Panc1 (cell line): ENCODE measurements at places on chromosomes 3 and 15.

GRCh38 chr3:117589454-117589853 lies 879.9 kb downstream of the TUSC7 start:
- no peak for DNase-seq

GRCh38 chr3:196365736-196366135 lies 27.5 kb upstream of the TM4SF19 start:
- DNase-seq: no peak

- no peak for DNase-seq
These were observed at the start of gene FBN1 for GRCh38 chr15:48645558-48646330. TSS of gene FBN1 (minus strand) at chr15:48645709. CDS start at chr15:48644769, 940 bp downstream.

DNA sequence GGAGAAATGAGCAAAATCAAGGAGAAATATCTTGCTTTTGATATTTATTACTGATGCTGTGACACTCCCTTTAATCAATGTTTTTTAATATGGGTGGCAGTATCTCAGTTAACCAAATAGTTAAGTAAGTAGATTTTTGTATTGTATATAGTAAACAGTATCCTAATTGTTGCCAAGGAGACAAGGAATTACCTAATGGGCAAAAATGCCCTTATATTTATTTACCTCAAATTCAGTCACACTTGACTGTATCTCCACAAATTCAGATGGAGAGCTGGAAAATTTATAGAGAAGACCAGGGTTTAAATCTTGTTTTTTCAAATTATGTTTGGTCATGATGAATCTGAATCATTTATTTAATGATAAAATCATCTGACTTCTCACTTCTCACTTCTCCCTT lies 3.6 kb upstream of the CHD2 start:
- no peak for DNase-seq

DNA sequence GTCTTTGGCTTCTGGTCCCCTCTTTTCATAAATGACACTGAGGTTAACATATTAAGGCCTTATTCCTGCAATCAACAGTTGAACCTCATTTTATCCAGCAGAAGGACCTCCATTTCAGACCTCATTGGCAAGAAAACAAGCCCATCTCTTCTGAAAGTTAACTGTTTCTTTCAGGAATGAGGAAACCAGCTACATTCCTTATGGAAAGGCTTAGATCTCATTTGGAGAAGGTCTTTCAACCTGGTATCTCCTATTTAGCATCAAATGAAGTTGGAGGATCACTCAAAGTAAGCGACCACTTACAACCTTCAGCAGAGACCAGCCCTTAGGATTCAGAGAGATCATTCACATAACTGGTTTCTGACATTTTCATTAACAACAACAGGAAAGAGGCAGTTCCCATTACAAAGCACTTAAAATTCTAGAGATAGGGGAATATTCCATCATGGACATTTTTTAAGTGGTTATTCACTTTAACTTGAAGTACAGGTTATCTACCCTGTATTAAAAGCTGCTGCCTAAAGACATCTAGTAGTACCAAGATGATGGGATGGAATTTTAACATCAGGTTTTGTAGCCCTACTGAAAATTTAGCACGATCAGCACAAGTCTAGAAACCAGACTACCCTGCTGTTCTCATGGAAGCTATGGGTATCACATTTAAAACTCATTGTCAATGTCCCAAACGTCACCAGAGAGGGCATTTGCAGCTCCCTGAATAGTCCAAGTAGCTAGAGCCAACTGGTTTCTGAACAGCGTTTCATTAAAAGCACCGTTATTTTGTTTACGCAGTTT lies 30.4 kb downstream of the TFRC start:
- DNase-seq: no peak

DNA sequence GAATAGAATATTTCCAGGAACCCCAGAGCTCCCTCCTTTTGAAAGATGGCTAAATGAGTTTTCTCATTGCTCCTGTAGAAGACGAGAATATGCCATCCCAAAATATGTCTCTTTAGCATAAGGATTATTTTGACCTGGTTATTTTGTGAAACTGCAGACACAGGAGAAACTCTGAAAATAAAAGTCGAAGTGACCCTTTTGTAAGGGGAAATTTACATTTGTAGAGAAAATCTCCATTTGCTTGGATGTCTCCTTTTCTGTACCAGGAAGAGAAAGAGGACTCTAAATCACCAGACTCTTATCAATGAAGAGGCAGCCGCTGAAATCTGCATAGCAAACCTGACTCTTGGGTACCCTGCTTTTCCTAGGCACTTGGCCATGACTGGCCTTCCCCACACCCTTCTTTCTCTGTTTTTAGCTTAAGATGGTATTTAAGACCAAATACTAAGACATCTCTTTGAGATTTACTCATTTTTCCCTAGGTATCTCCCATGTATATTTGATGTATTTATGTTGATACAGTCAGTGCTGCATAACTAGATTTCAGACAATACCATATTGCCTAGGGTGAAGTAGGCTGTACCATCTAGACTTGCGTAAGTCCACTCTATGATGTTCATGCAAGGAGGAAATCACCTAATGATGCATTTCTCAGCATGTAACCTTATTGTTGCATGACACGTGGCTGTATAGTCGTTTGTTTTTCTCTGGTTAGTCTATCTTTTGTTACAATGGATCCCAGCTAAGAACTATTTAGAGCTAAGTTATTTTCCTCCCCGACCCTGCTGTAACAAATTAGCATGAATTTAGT lies 98.2 kb upstream of the UBE3A start:
- DNase-seq: no peak

GRCh38 chr3:52865994-52866393 lies 31.2 kb upstream of the MUSTN1 start:
- no peak for DNase-seq

DNA sequence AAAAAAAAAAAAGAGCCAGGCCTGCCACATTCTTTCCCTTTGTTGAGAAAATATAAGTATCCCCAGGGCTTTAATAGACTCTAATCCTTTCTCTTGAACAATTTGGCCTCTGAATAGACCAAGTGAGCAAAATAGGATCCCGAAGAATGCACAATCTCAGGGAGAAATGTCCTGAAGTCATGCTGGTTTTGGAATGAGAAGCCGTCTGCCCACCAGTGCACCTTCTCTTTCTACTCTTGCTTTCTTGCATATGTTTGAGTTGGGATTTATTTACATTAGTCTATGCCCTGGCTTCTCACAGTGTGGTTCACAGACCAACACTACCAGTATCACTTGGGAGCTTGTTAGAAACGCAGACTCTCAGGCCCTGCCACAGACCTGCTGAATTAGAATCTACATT lies 153.0 kb downstream of the ZNF621 start:
- no peak for DNase-seq

DNA sequence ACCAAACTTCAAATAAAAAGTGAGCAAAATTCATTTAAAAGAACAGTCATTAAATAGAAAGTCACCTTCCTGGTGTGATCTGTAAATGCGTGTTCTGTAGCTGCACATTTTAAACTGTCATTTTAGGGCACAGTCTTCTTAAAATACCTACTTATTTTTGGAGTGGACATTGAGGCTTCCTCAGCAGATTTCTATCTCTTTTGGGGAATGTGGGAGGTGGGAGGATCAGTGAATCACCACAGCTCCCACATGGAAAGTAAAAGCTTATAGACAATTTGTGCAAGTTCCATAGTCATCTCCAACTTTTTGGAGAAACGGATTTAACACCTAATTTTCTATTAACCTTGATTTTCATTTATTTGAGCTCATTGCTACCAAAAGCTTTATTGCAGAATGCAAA lies 21.0 kb upstream of the MOBP start:
- DNase-seq: no peak

DNA sequence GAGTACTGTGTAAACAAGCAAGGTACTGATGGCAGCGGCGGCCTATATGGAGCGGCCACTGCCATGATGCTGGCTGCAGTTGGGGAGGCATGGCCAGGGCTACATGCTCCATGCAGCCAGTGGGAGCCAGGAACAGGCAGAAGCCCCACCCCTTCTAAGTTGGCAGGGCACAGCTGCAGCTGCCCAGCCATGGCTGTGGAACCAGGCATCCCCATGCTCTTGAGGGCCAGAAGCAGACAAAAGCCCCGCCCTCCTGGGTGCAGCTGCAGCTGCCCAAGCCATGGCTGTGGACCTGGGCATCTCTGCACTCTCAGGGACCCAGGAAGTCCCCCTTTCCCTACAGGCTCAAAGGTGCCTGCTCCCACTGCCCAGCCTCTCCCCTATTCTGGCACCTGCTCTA lies 150.9 kb downstream of the FMN1 start:
- DNase-seq: no peak

- no peak for DNase-seq
These were observed 287.8 kb upstream of the MCTP2 start for GRCh38 chr15:93943586-93943985.

DNA sequence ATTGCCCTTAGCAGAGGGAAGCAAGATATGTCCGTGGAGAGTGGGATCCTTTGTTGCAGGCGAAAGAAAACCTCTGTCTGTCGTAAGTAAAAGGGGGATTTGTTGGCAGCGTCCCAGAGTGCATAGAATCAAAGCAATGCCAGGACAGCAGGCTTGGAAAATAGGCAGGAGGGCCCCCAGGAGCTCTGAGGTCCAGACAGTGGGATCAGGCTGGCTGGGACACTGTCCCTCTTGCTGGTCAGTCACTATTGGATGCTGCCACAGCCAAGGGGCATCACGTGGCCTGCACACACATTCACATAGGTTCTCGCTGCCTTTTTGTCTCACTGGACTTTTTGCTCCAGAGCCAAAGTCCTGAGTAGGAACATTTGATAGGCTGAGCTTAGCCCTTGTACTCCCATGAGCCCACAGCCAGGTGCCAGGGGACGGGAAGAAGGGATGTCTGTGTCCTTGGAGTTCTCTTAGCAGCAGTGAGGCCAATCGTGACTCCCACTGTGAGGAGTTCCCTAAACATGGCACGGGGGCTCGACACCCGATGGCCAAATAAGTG lies 10.7 kb downstream of the MUC20 start:
- DNase-seq: no peak

DNA sequence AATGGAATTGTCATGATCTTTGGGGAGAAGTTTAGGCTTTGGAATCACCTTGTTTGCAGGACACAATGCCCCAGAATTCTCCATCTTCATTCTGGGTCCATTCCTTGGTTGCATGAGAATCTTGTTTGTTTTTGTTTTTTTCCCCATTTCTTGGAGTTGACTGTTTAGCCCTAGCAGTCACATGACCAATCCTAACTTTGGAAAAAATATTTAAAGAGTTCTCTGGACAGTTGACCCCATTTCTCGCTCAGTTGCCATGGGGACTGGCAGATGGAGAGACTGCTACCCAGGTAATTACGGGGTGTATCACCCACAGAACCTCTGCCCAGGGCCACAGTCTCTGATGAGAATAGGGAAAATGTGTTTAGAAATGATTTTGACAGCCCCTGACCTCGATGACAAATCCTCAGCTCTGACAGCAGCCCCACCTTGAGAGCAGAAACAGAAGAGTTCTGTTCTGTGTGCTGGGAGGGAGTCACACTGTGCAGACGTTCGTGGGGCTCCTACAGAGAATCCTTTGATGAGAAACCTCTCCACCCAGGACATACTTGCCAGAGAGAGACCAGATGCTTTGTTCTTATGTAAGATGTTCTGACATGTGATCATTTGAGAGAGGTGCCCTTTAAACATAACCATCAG lies 57.7 kb downstream of the IL16 start:
- no peak for DNase-seq

DNA sequence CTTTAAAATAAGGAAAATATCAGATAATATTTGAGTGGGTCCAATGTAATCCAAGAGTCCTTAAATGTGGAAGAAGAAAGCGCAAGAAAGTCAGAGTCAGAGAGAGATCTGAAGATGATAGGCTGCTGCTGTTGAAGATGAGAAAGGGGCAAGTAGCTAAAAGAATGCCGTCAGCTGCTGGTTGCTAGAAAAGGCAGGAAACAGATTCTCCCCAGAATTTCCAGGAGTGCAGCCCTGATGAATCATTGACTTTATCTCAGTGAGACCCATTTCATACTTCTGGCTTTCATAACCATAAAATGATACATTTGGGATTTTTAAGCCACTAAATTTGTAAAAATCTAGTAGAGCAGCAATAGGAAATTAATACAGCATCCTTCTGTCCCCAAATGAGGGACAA lies 7.5 kb upstream of the CHMP2B start:
- DNase-seq: no peak

DNA sequence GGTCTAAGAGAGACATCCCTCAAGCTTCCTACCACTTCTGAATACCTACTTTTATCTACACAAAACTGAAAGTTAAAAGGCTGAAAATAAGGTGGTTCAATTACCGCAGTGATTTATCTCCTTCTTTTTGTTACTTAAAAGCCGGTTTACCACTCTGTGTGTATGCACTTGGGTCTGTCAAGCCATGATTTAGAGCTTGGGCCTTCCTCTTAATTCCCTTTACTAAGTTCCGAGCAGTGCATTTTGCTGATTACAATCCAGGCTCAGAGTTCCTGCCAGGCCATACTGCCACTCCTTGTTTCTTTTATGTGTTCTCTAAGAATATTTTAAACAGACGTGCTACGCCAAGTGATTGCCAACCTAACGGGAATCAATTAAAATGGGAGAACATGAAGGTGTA lies 16.5 kb downstream of the KCTD6 start:
- no peak for DNase-seq

DNA sequence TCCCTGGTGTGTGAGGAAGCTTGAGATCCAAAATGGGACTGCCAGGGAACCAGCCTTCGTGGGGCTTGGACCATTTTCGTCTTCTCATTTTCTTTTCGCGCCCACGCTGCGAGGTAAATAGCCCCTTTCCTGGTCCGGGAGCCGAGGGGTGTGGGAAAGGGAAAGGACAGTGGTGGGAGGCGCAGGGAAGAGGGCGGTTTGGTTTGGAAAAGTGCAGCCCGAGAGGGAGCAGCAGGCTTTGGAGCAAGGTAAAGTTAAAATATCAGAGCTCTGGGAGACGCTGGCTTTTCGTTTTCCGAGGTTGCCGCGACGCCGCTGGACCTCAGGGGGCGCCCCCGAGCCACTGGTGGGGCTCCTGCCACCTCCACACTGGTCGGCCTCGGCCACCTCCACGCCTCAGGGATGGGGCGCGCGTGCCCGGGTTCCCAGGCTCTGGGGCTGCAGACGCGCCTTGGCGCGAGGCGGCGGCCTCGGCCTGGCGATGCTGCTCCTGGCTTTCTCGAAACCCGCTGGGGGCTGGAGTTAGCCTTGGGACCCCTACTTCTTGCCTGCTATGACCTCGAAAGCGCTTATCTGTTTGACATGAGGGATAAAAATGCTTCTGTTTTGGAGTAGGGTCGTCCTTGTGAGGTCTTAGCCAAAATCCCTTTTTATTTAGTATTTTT lies 3.2 kb downstream of the PTPRG start:
- no peak for DNase-seq

- no peak for DNase-seq
These were observed 207.1 kb downstream of the TP63 start for GRCh38 chr3:189838291-189838690.

- no peak for DNase-seq
These were observed 56.0 kb downstream of the KAT2B start for GRCh38 chr3:20096135-20096685.

DNA sequence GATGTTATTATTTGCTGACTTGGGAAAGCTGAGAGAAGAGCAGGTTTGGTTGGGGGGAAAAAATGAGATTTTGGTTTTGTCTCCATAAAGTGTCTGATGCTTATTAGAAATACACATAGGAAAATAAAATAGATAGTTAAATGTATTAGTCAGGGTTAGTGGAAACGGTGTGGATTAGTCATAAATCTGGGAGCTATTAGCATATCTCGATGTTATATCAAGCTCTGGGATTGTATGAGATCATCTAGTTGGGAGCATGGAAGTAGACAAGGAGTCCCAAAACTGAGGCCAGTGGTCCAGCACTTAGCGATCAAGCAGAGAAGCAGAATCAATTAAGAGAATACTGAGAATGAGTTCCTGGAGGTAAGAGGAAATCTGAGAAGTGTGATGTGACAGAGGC lies 845.5 kb downstream of the ROBO2 start:
- no peak for DNase-seq

- no peak for DNase-seq
These were observed 21.4 kb downstream of the MB21D2 start for GRCh38 chr3:192896208-192896607.
